ENCODE measurements at places on chromosomes 5 and 9. TPM values are rescaled to one million over a fixed set of nuclear protein-coding genes. Genes with fewer than 3 reads are reported as not detected.

Gene PLPP7
- 34.4 TPM for total RNA-seq

Gene RGS7BP
- 1.6 TPM for total RNA-seq

Gene PTTG1
- total RNA-seq, result 17.2 TPM

Gene SEMA5A
- 25.1 TPM for total RNA-seq

Gene FAXDC2
- 8.4 TPM for total RNA-seq

Gene TAF11L5
- not detected for total RNA-seq

Gene DAPK1
- total RNA-seq, result 18.8 TPM

Gene PTGS1
- total RNA-seq, result 2.6 TPM

Gene DNAJC21
- total RNA-seq, result 14.6 TPM

Gene DPH7
- 13.0 TPM for total RNA-seq

Gene PCDHB13
- 1.6 TPM for total RNA-seq

Gene C5
- total RNA-seq, result 9.9 TPM

Gene IL13
- total RNA-seq, result not detected

Gene HEMGN
- total RNA-seq, result 7.3 TPM

Gene C9orf72
- total RNA-seq, result 15.1 TPM

Gene CDH6
- 5.7 TPM for total RNA-seq

Gene PDE6A
- not detected for total RNA-seq
